ENCODE measurements at places on chromosomes 4 and X.

DNA sequence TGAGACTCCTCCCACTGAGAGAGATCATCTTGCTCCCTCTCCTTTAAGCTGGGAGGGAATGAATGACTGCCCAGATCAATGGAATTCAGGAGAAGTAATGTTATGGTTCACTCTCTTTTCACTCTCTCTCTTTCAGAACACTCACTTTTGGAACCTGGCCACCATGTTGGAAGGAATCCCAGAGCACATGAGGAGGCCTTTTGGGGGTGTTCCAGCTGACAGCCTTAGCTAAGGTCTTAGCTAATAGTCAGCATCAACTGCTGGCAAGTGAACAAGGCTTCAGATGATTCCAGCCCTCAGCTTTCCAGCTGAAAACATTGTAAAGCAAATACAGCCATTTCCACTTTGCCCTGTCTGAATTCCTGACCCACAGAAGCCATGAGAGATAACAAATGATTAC, 124.0 kb upstream of the CLNK start:
- no peak for DNase-seq

DNA sequence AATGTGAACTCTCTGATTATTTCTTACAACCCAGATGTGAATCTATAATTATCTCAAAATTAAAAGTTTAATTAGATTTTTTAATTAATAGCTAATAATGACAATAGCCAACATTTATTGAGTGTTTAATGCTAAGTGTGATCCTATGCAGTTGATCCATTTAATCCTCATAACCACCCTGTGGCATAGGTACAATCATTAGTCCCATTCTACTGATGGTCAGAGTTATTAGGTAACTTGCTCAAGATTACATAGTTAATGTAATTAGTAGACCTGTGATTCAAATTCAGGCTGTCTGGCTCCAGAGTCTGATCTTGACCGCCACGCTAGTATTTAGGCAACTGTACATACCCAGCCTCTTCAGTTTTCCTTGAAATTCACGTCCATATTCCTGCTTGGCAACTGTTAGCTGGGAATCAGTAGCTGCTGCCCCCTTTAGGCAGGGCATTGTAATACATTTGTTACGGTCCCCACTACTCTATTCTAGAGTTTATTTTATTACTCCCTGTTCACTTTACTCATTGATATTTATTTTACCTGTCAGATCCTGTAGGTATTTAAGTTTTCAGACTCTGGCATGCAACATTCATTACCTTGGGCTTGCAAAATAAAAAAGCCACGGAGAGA, 20.6 kb upstream of the TEC start:
- DNase-seq, result peak; percentile 31

DNA sequence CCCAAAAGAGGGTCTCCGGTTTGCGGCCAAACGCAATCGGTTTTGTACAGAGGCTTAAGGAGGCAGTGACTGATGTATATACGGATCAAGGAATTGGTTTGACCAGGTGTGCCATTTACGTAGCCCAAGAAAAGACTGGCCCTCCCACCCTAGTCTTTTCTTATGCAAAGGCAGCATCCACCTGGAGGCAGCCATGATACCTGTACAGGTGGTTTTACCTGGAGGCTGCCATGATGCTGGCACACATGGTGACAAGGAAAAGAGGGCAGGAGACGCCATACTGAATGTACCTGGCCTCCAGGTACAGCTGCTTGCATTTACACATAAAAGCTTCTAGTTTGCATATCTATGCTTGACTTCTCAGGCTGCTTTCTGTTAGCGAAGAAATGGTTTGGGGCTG, 917.7 kb upstream of the INTU start:
- DNase-seq, result no peak

GRCh38 chrX:26586570-26586969, 370.6 kb downstream of the MAGEB5 start:
- DNase-seq, result no peak

- DNase-seq, result peak; percentile 31
Measured at GRCh38 chrX:78104447-78105176, 564 bp downstream of the PGK1 start.

GRCh38 chr4:27442146-27442545, 581.5 kb downstream of the STIM2 start:
- no peak for DNase-seq

DNA sequence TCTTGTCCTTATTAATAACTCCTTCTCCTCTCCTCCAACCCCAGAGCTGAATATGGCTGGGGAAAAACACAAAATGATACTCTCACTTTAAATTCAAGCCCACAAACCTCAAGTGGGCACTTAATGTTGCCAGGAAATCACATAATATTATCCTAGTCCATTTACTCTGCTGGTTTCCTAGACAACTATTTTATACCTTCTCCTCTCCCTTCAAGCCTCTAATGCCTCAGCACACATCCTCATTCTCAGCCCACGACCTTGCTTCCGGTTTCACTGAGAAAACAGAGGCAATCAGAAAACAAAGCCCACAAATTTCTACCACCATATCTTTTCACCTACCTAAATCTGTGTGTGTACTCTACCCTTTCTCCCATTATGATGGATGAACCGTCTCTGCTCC, 12.1 kb upstream of the CLCN5 start:
- DNase-seq, result no peak

DNA sequence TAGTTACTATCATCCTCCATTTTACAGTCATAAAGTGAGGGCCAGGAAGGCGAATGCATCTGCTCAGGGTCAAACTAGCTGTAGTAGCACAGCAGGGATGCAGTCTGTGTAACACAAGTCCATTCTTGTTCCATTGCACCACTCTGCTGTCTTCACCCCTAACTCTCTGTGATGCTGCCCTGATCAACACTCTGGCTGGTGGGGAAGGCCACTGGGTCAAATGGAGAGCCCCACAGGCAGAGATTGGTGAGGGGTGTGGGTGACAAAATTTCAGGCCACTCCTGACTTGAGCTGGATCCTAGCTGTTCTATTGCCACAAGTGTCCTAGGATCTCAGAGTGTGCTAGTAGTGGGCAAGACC, 136.5 kb downstream of the PJA1 start:
- no peak for DNase-seq

- no peak for DNase-seq
Measured at GRCh38 chr4:140300271-140300970, 73.0 kb upstream of the SCOC start.

DNA sequence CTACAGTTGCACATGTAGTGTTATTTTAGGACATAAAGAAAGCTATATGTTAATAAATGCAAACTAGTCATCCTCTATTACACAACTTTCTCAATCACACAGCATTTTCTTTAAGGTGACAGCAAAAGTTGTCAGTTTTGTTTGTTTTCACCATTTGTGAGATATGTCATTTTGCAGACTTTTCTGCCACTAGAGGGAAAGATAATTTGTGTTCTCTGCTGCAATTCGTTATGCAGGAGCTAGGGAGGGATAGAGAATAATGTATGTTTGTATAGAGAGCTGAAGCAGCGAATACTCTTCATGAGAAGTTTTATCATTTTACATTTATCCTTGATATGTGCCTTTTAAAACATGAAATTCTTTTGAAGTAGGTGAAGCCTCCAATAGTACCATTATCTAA, 670.6 kb upstream of the ATOH1 start:
- no peak for DNase-seq

GRCh38 chr4:90130076-90130475, 2.9 kb downstream of the CCSER1 start:
- DNase-seq, result no peak

DNA sequence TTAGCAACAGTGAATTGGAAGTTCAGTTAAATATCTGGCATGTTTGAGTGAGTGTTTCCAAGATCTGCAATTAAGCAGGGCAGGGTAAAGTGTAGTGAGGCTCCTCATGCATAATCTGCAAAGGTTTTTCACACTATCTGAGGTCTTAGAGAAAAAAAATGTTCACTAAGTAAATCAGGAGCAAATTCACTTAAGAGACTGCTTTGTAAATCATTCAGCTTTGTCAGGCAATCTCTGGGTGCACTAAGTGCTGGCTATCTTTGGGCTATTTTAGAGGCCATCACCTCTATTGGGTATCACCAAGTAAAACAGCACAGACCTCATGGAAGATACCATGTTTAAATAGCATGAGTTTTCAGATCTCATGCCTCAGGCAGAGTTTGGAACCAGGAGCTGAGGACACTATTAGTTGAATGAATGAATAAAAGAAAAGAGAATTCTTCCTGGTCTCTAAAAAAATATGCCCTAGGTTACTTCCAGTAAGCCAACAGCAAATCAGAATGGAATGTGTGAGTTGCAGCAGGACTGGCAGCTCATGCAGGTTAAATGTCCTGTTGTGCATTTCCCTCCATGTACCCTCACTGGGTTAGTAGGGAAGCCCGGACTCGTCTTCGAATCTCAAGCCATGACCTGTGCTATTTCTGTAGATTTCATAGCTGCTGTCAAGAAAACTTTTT, 195.3 kb downstream of the KCNIP4 start:
- DNase-seq, result no peak

- DNase-seq, result no peak
Measured at GRCh38 chrX:40855932-40856515, 120.7 kb upstream of the MED14 start.

DNA sequence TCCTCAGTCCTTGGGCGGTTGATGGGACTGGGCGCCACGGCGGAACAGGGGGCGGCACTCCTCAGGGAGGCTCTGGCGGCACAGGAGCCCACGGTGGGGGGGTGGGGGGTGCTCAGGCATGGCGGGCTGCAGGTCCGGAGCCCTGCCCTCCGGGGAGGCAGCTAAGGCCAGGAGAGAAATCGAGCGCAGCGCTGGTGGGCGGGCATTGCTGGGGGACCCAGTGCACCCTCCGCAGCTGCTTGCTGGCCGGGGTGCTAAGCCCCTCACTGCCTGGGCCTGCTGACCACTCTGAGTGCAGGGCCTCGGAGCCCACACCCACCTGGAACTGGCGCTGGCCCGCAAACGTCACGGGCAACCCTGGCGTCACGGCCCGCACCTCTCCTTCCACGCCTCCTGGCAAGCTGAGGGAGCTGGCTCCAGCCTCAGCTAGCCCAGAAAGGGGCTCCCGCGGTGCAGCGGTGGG, 164.9 kb upstream of the AGA start:
- DNase-seq, result no peak

- no peak for DNase-seq
Measured at GRCh38 chr4:3257556-3258482, 8.9 kb downstream of the MSANTD1 start.

DNA sequence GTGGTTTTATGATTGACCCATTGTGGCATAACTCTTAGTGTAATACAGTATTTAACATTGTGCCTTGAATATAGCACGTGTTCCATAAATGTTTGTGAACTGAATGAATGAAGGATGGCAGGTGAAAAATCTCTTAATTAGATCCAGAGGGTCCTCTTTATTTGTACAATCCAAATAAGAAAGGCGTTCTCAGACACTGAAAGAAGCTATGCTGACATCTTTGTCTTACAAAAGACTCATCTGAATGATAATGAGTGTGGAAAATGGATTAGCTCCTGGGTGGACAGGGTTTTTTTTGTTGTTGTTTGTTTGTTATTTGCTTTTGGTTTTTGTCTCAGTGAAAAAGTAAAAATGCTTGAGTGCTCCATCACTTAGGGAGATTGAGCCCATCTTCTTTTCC, 62.7 kb downstream of the NEUROG2 start:
- no peak for DNase-seq

GRCh38 chr4:907691-908425, 24.3 kb downstream of the GAK start:
- no peak for DNase-seq

DNA sequence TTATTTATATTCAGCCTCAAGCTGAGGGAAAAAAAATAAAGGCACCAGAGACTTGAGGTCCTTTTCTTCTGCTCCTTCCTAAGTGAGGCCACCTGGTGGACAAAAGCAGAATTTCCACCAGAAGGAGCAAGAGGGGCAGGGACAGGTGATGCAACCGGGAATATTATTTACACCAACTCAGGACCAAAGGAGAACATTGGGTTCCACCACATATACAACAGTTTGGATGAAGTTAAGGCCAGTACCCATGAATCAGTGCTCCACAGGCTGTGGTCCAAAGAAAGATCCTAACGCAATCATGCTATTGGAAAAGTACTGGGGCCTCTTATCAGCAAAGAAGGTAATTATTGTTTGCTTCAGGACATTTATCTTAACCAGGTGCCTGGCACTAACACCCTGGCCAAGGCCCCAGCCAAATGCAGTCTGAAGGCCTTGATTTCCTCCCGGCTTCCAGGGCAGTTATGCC, 57.4 kb downstream of the TSC22D3 start:
- peak; percentile 75 for DNase-seq

DNA sequence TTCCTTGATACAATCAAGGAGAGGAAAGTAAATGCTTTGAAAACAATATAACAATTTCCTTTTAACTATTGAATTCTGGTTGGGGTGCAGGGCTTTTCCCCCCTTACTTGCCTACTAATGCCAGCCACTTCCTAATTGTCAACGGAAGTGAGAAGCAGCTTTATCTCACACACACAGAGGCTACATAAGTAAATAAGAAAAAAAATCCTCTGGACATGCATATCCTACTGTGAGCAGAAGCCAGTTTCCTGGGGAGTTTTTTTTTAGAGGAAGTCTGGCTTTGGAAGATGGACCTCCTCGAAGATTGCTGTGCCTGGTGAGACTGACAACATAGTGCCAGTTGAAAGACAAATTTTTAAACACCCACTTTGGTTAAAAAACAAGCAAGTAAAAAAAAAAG, 180.6 kb downstream of the OPHN1 start:
- DNase-seq, result no peak

GRCh38 chr4:67448621-67449020, 96.7 kb downstream of the CENPC start:
- no peak for DNase-seq

DNA sequence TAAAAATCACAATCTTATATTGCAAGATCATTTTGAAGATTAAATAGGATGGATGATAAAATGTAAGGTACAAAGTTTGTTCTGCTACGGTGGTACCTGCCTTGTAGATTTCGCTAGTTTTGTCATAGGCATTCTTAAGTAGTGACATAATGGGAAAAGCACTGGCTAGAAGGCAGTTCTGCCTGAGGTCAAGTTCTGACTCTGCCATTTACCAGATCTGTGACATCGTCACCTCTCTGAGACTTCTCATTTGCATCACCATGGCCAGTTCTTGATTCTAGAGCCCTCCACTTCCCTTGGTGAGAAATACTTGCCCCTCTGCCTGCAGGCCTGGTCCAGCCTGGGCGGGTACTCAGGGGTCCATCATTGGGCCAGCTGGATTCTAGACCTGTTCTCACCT, 85.2 kb downstream of the HS3ST1 start:
- DNase-seq, result no peak

- DNase-seq, result no peak
Measured at GRCh38 chr4:137896221-137896737, 345.9 kb downstream of the SLC7A11 start.

GRCh38 chr4:177109769-177110168, 199.9 kb upstream of the NEIL3 start:
- DNase-seq, result no peak

GRCh38 chr4:15147714-15148113, 145.4 kb downstream of the CPEB2 start:
- no peak for DNase-seq

GRCh38 chr4:96305030-96305429, 465.1 kb downstream of the PDHA2 start:
- DNase-seq, result no peak

- DNase-seq, result no peak
Measured at GRCh38 chrX:48589482-48590162, 7.7 kb upstream of the WDR13 start.
